HFF-Myc (cell line): ENCODE measurements at places on chromosomes 5 and 9.

GRCh38 chr5:153816870-153817269 lies 221.8 kb downstream of the FAM114A2 start:
- no peak for DNase-seq

- DNase-seq: no peak
Measured at GRCh38 chr5:16787278-16787677, 148.8 kb downstream of the MYO10 start.

DNA sequence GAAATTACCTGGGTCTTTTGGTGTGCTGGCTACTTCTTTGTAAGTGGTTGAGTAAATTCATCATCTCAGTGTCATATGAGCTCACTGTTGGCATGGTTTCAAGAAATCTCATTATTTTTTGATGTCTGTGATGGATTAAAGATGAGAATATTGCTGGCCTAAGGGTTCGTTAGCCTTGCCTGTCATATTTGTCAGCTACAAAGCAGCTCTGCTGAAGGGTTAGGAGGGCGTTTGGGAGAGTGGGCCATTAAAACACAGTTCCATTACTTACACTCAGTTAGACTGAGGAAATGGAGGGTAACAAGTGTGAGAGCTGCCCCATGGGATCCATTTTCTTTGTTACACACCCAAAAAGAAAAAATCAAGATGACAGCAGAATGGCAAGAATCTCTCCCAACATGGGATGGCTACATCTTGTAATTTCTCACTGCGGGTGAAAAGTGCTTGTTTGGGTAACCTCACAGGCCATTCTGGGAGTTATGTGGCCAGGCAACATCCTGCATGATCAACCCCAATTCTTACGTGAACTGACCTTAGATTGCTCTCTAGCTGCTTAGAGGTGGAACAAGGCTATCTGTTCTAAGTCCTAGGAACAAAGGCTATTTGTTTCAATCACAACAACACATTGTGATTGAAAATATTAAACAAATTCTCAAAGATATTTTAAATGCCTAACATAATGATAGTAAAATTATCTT lies 609.5 kb upstream of the RGMB start:
- no peak for DNase-seq

- DNase-seq: no peak
Measured at GRCh38 chr5:10634050-10634449, 70.2 kb downstream of the ANKRD33B start.

GRCh38 chr5:103561685-103562452 lies 720 bp downstream of the NUDT12 start:
- DNase-seq: no peak
